ENCODE measurements at places on chromosomes 7 and 10. TPM values are rescaled to one million over a fixed set of nuclear protein-coding genes. Genes with fewer than 3 reads are reported as not detected.

GRCh38 chr7:149087376-149087775 is 3.1 kb downstream of the ZNF786 start:
- H3K4me3 ChIP-seq, result no peak overlapping the region
- H3K27me3 ChIP-seq, result no peaks in the 10 kb centered on the region

Gene OPN1SW
- 0.46 TPM for total RNA-seq

DNA sequence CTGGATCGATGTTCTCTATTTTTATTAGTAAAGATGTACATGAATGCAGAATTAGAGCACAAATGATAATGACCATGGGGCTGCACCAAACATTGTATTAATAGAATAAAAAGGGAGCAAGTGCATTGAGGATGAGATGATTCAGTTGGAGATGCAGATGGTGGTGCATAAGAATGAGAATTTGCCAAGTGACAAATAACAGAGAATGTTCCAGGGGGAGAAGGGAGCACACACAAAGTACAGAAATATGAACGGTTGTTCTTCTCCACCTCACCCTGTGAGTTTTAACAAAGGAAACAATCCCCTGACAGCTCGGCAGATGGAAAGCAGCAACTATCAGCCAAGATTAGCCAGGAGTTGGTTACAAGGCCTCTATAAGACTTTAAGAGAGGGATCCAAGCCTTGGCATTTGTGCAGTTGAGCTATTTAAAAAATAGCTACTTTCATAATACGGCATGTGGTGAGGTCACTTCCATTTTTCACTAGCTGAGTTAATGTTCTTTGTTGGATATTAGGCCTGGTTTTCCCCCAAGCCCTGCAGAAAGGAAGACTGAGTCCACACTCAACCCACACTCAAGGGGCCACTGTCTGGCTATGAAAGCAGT is 462.5 kb downstream of the TNS3 start:
- H3K4me1 ChIP-seq, result no peaks in the 10 kb centered on the region
- no peaks in the 10 kb centered on the region for H3K36me3 ChIP-seq
- no peak overlapping the region for H3K27ac ChIP-seq
- H3K27me3 ChIP-seq, result no peaks in the 10 kb centered on the region
- no peak overlapping the region for H3K4me3 ChIP-seq
- no peak for DNase-seq

DNA sequence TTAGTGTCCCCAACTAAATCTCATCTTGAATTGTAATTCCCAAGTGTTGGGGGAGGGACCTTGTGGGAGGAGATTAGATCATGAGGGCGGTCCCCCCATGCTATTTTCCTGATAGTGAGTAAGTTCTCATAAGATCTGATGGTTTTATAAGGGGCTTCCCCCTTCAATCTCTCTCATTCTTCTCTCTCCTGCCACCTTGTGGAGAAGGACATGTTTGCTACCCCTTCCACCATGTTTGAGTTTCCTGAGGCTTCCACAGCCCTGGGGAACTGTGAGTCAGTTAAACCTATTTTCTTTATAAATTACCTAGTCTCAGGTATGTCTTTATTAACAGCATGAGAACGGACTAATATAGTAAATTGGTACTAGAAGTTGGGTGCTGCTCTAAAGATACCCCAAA is 365.6 kb downstream of the ANKRD7 start:
- H3K4me1 ChIP-seq, result no peaks in the 10 kb centered on the region
- no peaks in the 10 kb centered on the region for H3K27me3 ChIP-seq
- H3K4me3 ChIP-seq, result no peak overlapping the region
- no peaks in the 10 kb centered on the region for H3K36me3 ChIP-seq

DNA sequence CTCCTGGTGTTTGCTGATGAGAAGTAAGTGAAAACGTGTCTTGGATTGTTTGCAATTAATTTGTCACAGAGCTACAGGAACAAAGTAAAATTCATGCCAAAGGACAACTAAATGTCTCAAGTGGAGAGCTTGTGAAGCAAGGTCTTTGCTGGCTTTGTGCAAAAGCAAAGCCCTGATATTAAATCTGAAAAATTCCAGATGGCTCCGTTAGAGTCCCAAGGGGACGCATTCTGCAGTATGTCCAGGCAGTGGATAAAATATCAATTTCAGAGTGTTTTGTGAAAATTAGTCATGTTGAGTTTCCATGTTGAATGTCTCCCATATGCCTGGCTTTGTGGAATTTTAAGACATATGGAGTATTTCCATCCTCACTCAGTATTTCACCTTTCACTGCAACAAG is 102.5 kb upstream of the PTN start:
- no peak overlapping the region for H3K27ac ChIP-seq
- no peaks in the 10 kb centered on the region for H3K4me1 ChIP-seq
- no peak overlapping the region for H3K4me3 ChIP-seq
- DNase-seq, result no peak
